ENCODE measurements at places on chromosomes 6 and 20.

DNA sequence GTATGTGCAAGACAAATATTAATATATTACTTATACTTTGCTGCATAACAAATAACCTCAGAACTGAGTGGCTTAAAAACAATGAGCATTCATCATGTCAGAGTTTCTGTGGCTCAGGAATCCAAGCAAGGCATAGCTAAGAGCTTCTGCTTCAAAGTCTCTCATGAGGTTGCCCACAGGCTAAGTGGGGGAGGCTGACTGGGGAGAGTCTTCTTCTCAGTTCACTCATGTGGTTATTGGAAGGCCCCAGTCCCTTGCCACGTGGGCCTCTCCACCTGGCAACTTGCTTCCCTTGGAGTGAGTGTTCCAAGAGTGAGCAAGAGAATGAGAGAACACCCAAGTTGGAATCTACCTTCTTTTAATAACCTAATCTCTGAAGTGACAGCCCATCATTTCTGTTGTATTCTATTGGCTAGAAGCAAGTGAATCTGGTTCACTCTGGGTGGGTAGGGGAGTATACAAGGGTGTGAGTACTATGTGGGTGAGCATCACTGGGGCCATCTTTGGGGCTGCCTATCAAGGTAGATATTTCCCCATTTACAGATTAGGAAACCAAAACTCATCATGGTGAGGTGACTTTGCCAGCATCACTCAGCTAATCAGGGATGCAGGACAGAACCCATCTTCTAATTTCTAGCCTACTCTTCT, 36.0 kb downstream of the DNAH8 start:
- no peak for DNase-seq

DNA sequence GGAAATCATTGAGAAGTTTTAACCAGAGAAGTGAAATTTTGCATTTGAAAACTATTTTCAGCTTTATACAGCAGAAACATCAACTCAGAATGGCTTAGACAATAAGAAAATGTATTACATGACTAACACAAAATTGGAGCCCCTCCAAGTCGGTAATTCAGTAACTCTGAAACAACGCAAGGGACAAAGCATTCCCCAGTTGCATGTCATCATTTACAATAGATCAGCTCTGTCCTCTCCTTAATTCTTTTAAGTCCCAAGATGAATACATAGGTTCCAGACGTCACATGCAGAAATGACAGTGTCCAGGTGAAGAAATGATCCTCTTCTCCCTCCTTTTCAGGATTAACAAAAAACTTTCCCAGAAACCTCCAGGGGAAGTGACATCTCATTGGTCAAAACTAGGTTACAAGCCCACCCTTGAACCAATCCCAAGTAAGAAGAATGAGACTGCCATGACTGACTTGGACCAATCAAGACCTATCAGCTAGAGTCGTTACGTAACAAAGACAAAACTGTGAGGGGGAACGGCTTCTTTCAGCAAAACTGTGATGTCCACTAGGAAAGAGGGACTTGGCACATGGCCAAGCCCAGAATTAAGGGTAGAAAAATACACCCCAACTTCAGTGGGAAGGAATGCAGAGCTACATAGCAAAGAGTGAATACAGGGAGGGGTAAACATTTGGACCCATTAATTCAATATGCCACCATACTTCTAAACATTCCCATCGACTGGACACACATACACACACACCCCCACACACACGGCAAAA, 149.8 kb upstream of the PRND start:
- DNase-seq = no peak

DNA sequence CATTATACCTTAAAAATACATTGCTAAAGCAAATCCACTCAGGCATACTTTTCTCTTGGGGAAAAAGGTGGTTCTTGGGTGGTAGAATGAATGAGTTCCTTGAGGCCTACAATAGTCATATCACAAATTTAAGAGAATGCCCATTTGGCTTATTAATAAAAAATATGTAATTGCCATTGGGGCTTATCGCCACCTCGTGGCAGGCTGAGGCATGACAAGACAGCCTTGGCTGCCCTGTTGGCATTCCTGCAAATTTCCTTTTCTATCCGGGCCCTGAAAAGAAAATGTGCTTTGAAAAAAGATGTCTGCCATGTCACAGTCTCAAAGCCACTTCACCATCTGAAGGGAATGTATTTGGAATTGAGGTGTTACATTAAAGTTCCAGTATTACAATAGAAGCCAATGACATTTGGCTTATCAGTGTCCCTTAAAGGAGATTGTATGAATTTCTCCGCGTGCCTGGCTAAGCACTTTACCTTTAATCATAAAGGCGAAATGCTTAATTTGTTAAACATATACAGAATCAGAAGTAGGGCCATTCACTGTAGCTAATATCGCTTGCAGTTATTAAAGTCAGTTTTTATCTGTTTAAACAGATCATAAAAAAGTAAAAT, 188.3 kb upstream of the ZFP64 start:
- DNase-seq = peak; percentile 31

DNA sequence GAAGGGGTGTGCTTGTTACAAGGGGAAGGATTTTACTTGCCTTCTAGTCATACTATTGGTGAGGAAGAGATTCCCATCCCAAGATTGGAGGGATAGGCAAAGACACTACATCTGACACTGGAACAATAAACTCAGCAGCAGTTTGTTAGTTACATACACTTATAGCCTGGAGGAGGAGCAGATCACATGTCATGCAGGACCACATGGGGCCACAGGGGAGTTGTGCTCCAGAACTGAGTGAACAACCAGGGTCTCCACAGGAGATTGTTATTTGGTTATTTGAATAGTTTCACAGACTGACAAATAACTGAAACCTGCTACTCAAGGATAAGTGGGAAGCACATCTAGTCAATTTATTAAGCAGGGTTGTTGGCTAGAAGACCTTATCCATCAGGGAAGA, 559.4 kb upstream of the MANEA start:
- no peak for DNase-seq

GRCh38 chr6:124901084-124901483, 61.2 kb upstream of the RNF217 start:
- DNase-seq = no peak

GRCh38 chr6:34249469-34250261, 859 bp upstream of the SMIM29 start:
- DNase-seq = no peak

- no peak for DNase-seq
Measured at GRCh38 chr6:81534934-81535465, 217.5 kb downstream of the TENT5A start.

DNA sequence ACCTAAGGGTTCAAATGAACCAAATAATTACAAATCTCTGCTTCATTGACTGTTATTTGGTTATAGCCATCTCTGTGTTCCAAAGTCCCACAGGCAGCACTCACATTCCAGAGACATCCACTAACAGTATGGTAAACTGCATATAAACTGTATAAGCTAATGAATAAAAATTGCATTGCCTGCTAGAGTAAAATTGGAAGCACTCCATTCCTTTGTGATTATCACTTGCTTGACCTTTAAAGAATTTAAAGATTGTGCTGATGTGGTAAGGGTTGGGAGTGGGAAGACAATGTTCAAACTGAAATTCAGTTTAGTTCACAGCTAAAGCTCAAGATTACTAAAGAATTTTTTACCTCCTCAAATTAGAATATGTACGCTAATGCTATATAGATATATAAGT, 31.0 kb upstream of the OSTM1 start:
- DNase-seq = no peak

DNA sequence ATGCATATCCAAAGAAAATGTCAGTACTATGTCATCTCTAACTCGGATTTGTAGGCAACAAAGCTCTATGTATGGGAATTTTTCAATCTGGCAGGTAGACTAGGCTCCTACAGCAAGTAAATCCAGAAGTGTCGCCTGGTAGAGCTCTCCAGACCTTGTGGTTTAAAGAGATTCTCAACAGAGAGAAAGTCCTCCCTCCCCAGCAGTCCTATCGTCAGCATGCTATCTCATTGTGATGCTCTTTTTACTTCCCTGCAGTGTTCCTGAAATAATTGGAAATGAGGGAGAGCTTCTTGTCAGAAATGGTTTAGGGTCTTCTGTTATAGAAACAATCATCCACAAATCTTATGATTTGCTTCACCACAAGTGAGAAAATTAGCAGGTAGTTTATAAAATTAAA, 395.4 kb downstream of the FRK start:
- DNase-seq = no peak

DNA sequence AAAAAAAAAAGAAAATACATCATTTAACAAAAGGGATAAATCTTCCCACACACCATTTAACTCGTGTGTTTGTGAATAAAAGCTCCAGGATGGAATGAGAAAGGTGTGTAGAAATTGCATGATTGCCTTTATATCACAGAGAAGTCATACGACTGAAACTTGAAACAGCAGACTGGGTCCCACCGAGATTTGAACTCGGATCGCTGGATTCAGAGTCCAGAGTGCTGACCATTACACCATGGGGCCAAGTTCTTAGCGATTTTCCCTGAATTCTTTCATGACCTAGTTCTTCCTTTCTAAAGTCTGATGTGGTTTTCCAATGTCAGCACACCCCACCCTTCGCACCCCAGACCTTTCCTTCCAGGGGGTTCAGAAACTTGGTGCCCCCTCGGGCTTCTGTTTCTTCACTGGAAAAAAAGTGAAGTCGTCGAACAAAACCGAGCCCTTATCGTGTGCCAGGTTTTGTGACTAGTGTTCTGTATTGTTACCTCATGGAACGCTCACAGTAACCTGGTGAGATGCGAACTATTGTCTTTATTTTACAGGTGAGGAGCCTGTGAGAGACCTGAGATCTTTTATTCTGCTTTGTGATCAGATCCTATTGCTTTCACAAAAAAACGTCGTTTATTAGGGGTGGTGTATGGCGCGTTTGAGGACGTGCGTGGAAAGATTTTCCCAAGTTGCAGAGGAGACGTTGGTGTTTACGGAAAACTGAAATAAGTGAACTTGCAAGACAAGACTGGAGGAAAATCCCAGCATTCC, 120.8 kb downstream of the OR2B2 start:
- DNase-seq = peak; percentile 87

GRCh38 chr6:2542858-2543218, 207.9 kb downstream of the MYLK4 start:
- peak; percentile 99 for DNase-seq

DNA sequence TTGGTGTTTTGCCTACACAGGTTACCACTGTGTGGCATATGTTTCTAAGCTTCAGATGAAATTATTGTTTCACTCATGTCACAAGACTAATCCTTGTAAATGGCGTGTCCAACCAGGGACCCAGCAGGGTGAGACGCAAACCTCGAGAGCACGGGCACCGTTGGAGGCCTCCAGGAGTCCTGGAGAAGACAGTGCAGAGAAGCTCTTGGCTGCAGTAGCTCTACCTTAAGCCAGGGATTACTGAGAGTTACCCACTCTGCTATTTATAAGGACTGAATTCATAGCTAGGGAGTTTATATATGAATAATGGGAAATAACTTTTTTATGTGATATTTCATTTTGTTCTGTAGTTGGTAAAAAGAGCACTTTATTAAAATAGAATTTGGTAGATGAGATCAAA, 137.4 kb downstream of the SLC24A3 start:
- no peak for DNase-seq

GRCh38 chr6:129672341-129672682, 37.7 kb downstream of the ARHGAP18 start:
- DNase-seq = no peak

- peak; percentile 73 for DNase-seq
Measured at GRCh38 chr20:62929051-62929538, 2.8 kb upstream of the DIDO1 start.

GRCh38 chr6:108616973-108617372, 56.3 kb downstream of the FOXO3 start:
- peak; percentile 69 for DNase-seq

- DNase-seq = peak; percentile 68
Measured at GRCh38 chr6:28330041-28330440, 5.9 kb downstream of the ZSCAN31 start.

DNA sequence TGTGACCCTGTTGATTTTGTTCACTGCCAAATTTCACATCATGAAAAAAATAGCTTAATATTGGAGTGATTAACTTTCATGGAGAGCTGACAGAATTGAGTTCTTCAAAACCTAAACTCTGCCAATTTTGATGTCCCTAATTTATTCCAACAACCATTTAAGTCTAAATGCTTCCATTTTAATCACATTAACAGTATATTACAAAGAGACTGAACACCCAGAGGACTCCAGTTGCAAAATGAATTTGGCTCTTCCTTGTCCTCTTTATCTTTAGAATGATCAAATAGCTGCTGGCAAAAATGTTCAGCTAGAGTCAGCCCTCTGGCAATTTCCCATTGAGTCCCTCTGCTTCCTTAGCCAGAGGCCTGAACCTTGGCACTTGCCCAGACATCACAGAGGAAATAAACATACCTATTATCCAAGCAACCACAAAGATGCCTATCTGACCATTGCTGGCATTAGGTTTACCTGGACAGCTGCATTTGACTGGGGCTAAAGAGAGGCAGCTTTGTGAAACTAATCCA, 299.0 kb upstream of the STXBP5 start:
- no peak for DNase-seq

GRCh38 chr20:25683050-25683449, 13.6 kb downstream of the ZNF337 start:
- DNase-seq = no peak

- no peak for DNase-seq
Measured at GRCh38 chr6:21679761-21680265, 86.3 kb downstream of the SOX4 start.

DNA sequence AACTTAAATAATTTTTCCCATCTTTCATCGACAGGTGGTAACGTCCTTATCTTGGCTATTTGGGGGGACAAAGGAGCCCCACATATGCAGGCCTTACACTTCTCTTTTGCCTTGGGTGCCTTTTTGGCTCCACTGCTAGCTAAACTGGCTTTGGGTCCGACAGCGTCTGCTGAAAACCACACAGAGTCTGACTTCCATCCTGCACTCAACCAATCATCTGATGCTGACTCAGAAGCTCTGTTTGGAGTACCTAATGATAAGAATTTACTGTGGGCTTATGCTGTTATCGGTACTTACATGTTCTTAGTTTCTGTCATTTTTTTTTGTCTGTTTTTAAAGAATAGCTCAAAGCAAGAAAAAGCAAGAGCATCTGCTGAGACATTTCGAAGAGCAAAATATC, 178.5 kb downstream of the SLC16A10 start:
- peak; percentile 91 for DNase-seq

GRCh38 chr6:15427331-15428070, 181.6 kb downstream of the JARID2 start:
- DNase-seq = peak; percentile 86

DNA sequence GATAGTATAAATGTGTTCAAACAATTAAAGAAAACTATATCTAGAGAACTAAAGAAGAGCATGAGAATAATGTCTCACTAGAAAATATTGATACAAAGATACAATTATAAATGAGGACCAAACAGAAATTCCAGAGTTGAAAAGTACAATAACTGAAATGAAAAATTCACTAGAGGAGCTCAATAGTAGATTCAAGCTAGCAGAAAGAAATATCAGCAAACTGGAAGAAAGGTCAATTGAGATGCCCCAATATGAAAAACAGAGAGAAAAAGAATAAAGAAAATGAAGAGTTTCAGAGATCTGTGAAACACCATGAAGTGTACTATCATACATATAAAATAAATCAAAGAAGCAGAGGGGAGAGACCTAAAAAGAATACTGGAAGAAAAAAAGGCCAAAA, 18.0 kb upstream of the BRPF3 start:
- no peak for DNase-seq

GRCh38 chr6:30149858-30150550, 11.0 kb downstream of the TRIM10 start:
- DNase-seq = no peak

Data from hematopoietic multipotent progenitor cell treated with erythropoietin and hydrocortisone succinate and interleukin-3 and kit ligand, for 4 days (in vitro differentiated cells).